ENCODE measurements at places on chromosomes 2 and 18.
A peak's percentile ranks its signal among the peaks of the same experiment; 100 is the strongest.

DNA sequence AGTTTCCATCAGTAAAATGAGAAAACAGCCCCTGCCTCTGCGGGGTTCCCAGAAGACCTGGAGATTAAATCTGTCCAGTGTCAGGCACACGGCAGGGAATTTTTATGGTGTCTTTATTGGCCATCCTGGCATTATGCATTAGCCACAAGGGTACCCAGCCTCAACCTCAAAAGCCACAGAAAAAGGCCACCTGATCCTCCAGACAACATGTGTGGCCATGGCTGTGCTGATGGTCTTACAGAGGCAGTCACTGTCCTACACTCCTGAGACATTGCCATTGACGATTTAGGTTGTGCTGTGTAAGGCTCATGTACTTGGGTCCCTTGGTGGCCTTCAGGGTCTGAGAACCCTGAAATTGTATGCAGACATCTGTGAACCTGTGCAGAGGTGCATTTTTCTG, 115.6 kb downstream of the SMAD7 start:
- DNase-seq: peak; percentile 17

GRCh38 chr2:43146083-43146482, 80.3 kb downstream of the ZFP36L2 start:
- DNase-seq: no peak

GRCh38 chr2:154361276-154361675, 337.2 kb upstream of the KCNJ3 start:
- no peak for DNase-seq

- no peak for DNase-seq
Observed at GRCh38 chr2:142290931-142291330, 160.1 kb upstream of the LRP1B start.

- no peak for DNase-seq
Observed at GRCh38 chr2:7060156-7060555, 142.9 kb downstream of the RNF144A start.

DNA sequence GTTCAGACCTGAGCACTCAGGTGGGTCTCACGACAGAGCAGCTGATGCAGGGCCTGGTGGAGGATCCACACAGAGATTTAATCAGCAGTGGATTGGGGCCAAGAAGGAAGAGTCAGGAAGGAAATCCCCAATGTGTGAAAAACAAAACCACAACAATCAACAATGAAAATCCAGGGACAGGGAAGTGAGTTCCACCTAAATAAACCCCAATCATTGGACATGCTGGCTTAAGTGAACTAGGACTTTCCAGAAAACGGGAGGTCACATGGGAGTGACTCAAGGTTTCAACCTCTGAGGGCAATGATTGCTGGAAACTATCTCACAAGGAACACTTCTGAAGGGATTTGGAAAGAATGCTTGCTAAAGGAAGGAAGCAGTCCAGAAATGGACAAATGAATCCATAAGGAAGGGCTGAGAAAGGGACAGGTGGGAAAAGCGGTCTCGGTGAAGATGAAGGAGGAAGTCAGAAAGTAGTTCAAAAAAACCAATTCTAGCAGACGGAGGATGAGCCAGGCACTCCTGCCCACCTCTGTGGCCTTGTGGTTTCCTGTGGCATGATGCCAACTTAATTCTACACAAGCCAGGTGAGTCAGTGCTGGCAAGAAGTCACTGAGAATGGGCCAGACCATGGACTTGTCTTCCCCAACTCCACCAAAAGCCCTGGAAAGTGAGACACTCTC, 15.4 kb upstream of the XDH start:
- DNase-seq: peak; percentile 39

DNA sequence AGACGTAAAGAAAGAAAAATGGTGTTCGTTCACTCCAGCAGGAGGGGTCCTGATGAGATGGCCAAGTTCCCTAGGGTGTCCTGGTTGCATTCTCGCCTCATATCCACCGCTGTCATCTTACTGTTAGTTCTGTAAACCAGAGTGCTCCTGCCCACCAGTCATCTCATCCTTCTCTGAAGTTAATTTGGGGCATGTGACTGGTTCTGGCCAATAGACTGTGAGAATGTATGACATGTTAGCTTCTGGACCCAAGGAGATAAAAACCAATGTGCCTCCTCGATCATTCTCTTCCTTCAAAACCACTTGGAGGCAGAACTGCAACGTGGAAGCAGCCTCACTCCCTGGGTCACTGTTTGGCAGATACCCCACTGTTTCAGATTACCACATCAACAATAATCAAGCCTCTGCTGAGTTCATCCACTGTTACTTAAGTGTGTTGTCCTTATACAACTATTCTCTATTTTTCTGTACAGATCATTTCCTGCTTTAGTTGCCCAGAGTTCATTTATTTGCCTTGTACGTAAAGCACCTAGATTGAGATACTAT, 759.1 kb downstream of the TSN start:
- no peak for DNase-seq

DNA sequence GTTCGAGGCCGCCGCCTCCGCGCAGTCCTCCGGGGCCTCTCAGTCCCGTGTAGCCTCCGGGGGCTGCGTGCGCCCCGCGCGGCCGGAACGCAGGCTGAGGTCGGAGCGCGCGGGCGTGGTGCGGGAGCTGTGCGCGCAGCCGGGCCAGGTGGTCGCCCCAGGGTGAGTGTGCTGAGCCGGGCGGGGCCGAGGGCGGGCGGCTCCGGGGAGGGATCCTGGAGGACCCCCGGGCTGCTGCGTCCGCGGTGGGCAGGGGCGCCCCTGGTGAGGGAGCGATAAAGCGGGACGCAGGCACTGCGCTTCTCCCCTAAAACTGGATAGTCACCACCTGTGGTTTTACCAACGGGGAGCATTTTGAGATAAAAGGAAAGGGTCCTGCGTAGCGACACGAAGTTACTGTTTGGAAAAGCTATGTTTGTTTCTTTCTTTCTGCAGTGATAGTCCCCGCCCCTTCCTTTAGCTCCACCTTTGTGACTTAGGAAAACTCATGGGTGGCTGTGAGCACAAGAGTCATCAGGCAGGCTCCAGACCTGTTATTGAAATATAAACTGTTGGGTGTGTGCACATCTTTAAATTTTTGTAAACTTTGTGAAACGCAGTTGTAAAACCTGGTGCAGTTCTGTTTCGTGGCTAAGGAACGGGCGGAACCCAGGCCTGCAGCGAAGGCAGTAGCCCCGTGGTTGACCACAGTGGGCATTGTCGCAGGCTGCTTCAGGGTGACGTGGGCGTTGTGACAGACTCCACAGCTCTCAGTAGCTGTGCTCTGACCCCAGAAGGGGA, 687 bp downstream of the CTDP1 start:
- DNase-seq: peak; percentile 57

DNA sequence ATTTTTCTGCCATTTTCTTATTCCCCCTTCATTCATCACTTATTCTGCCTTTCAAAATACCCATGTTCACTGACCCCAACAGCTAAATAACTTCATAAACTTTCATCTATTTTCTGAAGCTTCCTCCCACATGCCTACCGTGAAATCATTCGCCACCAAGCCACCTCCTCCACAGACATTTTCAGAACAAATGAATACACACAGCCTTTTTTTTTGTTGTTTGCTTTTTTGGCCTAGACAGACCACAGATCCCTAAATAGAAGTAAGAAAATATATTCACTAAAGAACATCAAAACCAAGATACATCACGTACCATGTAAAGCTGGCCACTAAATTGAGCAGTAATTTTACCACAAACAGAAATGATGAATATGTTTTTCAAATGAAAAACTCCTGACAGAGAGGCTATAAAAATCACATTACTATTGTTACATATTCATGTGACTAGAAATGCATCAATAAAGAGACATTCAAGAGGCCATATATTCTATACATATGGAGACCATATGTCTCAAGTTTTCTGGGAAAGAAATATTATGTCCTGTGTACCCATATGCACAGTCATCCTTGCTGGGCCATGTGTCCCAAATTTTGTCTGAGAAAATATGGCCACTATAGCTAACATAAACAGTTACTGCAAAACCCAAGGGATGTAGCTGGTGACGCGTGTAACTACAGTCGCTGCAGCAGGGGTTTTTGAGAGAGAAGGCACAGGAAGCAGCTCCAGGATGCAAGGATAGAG, 200.3 kb downstream of the FBXO15 start:
- DNase-seq: no peak

- no peak for DNase-seq
Observed at GRCh38 chr18:80190311-80190710, 57.0 kb downstream of the PARD6G start.

GRCh38 chr2:39623917-39624316, 41.8 kb upstream of the TMEM178A start:
- no peak for DNase-seq

GRCh38 chr2:31219131-31219969, 2.0 kb upstream of the CAPN14 start:
- peak; percentile 55 for DNase-seq

DNA sequence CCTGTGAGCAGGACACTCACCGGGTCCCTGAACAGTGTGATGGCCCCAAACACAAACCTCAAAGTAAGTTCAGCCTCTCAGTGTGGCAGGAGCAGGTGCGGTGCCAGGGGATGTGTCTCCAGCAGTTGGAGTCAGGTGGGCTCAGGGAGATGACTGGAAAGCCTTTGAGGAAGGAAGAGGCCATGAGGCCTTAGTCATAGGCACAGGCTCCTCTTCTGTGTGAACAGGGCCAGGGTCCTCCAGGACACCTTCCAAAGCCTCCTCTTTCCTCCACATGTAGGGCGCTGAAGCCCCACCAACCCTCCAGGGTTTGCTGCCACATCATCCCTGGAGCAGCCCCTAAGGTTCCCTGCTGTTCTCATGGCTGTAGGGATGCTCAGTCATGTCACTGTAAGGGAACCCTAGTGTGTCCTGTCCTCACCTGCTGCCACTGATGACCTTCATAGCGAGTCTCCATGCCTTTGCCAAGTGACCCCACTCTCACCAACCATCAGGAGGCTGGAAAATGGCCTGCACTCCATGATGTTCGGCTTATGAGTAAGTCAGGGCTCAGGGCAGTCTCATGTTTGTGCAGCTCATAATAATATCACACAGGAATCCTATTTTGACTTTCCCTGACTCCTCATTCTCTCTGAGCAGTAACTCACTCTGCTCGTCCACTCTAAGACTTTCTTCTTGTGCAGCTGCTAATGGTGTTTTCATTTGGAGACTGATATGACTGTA, 1152.9 kb downstream of the RPIA start:
- no peak for DNase-seq

- no peak for DNase-seq
Observed at GRCh38 chr2:231343006-231343710, 52.4 kb upstream of the B3GNT7 start.

DNA sequence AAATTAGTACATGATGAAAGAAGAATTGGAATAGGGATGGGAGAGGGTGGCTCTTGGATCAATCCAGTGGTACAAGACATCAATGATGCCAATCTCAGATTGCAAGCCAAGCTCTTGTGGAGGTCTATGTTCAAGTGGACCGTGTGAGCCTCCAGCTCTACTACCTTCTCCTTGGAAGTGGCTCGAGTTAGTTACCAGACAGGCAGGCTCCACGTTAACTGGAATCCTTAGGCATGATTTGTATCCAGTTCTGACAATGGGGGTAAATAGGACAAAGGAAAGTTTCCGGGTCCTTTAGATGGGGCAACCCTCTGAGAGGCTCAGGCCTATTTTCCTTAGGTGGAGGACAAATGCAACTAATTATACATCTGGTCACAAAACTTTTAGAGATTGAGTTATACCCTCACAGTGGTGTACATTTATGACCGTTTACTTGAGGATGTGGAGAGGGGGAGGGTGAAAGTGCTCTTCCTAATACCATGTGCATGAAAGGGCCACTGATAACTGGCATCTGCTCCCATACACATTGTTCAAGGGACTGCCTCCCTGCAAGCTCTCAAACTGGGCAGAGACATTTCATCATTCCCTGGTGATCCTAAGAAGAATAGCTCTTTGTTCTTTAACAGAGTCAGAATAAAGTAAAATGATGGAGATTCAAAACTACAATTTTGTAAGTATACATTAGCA, 180.2 kb downstream of the SOCS6 start:
- DNase-seq: no peak

DNA sequence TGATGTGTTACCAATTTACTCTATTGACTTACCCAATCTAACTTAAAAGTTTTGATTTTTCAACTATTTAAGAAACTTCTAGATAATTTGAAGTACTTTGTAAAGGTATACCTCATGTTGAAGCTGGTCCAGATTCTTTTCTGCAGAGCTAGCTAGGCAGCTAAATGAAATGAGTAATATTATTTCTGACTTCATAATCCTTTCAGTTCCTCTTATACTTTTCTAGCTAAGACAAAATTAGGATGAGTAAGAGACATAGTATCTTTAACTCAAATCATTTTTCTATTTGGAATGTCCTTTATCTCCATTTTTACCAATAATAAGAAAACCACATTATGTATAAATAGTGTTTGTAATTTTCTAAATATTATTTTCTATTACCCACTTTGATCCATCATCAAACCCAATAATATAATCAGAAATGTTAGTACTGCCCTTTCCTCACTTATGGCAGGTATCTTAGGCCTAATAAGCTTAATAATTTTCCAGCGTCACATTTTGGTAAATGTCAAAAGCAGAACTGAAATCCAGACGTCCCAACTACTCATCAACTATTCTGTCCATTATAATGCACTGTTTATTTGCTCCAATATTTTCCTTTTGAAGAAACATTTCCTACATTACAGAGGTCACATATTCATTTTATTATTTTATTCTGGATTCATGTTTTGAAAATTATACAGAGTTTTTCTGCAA, 456.6 kb downstream of the THSD7B start:
- DNase-seq: no peak

DNA sequence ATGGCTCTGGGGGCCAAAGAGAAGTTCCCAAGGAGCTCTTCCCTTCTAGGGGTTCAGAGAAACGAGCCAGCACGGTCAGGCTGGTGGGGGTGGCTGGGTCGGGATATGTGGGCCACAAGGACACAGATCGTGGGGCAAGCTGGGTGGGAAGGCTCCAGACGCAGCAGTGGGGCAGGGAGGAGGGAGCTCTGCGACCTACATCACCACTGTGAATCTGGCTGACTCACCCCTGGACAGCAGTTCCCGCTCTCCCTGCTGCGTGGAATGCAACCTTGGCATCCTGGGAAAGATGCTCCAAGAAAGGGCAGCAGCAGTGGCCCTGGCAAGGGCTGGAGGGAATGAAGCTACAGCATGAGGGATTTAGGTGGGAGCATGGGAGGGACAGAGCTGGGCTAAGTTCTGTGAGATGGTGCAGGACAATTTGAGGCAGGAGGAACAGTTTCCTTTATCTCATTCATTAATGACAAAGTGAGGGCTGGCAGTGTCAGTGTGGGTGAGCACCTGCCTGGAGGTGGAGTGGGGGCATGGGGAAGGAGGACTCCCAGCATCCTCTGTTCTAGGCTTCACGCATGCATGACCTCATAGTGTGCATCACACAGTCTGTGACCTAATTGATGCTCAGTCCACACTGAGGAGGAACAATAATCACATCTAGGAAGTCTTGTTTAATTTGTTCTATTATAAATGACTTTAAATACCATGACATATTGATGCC, 25.0 kb downstream of the CELF4 start:
- DNase-seq: no peak

DNA sequence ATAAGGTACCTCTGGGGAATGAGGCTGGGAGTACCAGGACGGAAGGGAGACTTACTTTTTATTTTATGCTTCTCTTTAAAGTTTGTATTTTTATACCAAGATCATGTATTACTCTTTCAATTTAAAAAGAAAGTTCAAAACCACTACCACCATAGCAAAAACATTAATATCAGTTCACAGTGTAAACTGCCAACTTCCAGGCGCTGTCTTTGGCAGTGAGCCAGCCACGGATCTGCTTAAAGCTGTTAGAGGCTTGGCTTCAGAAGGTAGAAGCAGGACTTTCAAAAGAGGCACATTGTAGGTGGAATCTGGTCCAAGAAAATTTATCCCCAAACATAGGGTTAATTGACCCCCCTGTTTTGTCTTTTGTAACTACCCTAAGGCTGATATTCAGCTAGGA, 74.8 kb downstream of the B3GNT2 start:
- DNase-seq: no peak

- no peak for DNase-seq
Observed at GRCh38 chr2:240813231-240813921, 6.6 kb downstream of the KIF1A start.

Measured in activated CD4-positive, alpha-beta T cell treated with anti-CD3 and anti-CD28 coated beads, Interleukin-10, Interleukin-2, amounts not matched to agents 100 ng/mL and 50 ng/mL, durations not matched to agents 16 hours and 8 hours (primary cell).